DMS53 (cell line): ENCODE measurements at places on chromosomes 4 and X.
A peak's percentile ranks its signal among the peaks of the same experiment; 100 is the strongest.

DNA sequence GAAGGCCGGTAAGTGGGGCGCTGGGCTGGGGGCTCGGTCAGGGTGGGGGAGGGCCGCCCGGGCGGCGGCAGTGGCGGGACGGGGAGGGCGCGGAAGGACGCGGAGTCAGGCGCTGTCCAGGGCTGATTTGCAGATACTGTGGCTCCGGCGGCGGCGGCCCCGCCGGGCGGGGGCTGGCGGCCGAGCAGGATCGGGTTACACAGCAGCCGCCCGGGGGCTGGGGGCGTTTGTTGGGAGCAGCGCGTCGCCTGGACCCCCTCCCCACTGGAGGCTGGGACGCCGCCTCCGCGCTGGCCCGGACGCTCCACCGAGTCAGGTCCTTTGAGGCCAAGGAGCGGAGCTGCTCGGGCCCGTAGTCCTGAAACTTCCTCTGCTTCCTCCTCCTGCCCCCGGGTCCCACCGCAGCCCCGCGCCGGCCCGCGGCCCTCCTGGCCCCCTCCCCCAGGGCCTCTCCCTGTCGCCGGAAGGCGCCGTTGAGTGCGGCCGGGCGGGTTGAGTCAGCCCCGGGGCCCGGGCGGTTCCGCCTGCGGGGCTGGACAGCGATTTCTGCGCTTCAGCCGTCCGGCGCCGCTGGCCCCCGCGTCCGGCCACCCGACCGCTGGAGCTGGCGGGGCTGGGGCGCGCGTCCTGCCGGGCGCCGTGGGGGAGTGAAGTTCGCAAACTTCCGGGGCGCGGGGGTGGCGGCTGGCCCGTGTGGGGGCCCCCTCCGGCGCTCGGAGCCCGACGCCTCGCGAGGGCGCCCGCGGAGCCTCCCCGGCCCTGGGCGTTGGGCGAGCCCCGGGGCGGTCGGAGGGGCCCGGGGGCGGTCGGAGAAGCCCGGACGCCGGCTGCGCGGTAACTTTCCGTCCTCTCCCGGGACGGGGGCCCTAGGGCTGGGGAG lies 746 bp downstream of the REST start:
- DNase-seq = peak; percentile 63

- no peak for DNase-seq
Observed at GRCh38 chr4:185660340-185660739, 125.0 kb upstream of the PDLIM3 start.

DNA sequence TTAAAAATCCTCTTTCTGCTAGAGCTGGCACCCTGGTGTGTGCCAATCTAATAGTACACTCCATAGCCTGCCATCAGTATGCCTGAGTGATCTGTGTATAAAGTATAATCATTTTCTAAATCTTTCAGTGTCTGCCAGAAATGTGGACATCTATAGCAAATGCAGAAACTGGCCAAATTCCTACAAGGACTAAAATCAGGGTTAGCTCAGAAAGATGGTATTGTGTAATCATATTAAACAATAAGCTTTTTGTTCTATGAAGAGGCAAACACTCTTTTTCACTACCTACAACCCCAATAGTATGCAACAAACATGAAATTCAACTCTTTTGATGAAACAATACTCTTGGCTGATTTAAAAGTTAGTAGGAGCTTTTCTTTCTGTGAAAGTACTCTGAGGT lies 7.7 kb upstream of the TXLNG start:
- no peak for DNase-seq

DNA sequence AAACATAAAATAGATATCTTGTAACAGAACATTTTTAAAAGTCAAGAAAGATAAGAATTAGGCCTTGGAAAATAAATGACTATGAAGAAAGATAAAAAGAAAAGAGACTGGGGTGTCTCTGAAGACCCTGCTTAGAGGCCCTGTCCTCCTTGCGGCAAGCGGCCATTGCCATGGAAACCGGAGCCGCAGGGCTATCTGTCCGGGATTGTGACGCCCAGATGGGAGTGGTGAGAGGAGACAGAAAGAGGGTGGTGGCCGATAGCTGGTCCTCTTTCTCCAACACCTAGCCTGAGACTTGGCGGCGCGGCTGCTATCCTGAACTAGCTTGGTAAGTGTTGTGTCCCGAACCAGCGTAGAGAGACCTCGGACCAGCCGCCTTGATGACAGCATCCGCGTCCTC lies at the start of gene DUSP21:
Gene DUSP21 (plus strand): TSS at position 269 of the 400 bp plus-strand sequence. CDS start 112 bp downstream, at position 381.
- DNase-seq = no peak

- no peak for DNase-seq
Observed at GRCh38 chr4:173381610-173382009, 10.9 kb downstream of the SAP30 start.

DNA sequence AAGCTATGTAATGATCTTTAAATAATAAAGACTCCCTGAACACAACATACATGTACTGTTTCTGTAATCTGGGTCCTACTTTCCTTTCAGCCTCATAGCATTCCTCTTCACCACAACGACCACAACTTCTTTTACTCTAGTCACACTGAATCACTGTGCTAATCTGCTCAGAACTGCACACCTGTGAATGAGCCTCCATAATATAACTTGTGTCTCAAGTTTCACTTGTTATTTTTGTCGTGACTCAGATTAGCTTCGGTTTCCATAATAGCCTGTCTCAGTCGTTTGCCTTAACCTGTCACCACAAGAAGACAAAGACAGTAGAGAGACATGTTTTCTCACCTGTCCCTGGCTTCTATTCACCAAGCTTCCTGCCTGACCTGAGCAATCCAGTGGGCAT lies 61.8 kb downstream of the MAGED1 start:
- no peak for DNase-seq

GRCh38 chrX:84219551-84219950 lies 31.6 kb upstream of the RPS6KA6 start:
- DNase-seq = peak; percentile 40

DNA sequence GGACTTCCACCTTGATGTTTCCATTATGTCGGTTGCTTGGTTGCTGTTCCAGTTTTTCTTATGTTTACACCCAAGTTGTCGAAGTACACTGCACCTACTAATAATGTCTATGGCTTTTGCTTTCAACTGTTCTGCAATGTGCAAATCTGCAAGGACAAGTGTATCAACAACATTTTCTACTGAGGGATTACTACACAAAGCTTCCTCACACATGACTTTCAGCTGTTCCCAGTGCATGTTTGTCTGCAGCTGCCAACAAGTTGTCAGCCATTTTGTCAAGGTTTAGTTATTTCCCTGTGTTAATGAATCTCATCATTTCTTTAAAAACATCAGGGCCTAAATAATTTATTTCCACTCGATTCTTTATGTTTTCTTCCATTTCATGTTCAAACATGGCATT lies 45.4 kb upstream of the UGT2A3 start:
- DNase-seq = no peak

DNA sequence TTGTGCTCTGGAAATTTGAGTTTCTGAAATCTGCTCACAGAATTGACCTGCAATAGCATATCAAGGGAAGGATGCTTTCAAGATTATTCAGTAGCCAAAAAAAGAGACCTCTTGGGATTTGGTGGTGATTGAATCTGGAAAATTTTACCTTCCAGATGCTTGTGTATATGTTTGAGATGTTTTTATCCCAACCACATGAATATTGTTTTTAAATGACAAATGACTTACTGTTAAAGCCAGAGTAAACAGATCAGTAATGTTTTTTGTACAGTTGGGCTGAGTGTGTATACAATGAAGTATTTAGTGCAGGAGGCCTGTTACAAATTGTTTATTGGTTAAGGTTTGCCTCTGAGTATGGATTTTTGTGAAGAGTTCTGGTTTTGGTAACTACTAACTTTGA lies 126.5 kb downstream of the CBR4 start:
- no peak for DNase-seq

GRCh38 chr4:18209448-18209847 lies 187.9 kb upstream of the LCORL start:
- DNase-seq = no peak

GRCh38 chr4:27568236-27568951 lies 707.8 kb downstream of the STIM2 start:
- peak; percentile 97 for DNase-seq

DNA sequence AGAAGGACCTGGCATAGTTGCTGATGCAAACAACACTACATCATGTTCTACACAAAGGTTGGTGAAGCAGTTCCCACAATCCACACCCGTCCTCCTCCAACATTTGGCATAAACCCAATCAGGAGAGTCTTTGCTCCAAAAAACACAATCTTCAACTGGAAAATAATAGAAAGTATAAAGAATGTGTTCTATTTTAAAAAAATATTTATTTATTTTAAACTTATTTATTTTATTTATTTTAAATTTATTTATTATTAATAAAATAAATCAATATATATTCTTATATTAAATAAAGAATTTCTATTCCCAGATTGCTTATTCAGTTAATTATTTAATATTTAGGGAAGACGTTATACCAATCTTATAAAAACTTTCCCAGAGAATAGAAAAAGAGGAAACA lies 1753.7 kb upstream of the AGA start:
- no peak for DNase-seq

- DNase-seq = no peak
Observed at GRCh38 chr4:57114973-57115372, 4.8 kb upstream of the IGFBP7 start.

DNA sequence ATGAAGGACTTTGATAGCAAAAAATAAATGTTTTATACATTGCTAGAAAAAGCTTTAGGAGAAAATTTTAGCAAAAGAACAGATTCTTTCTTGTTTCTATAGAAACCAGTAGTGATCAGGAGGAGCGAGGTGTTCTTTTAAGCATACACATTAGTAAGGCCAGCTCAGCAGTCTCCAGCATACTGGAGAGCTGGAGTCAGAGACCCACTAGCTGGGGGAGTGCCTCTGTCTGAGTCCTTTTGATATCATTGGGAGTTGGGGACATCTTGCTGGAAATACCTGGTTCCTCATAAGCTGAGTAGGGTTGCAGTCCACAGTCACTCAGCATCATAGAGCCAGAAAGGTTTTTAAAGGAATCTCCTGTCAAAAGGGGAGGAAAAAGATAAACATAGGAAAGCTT lies 67.4 kb downstream of the AFF2 start:
- no peak for DNase-seq

DNA sequence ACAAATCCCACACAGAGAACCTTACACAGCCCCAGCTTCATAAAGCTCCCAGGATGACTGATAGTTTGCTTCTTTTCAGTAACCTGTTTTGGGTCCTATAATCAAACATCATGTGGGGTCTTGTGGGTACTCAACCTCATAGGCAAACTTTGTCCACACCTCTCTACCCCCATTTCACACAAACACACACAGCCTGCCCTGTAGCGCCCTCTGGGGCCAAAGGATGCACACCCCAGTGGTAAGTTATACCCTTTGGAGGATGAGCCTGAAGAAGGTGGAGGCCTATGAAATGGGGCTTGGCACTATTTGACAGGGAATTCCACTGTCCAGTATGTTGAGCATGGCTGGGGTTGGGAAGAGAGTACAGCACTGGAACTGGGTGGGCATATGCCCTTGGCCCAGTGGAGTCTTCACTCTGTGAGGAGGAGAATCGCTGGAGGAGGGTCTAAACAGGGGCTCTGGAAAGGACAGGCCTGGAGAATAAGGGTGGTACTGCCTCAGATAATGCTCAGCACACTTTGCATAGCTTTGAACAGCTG lies 30.5 kb upstream of the COL25A1 start:
- DNase-seq = peak; percentile 18

- peak; percentile 69 for DNase-seq
Observed at GRCh38 chr4:173521467-173522159, 8.4 kb downstream of the HAND2 start.

- DNase-seq = peak; percentile 77
Observed at GRCh38 chr4:37873386-37873785, 17.5 kb upstream of the TBC1D1 start.

GRCh38 chrX:120291211-120291610 lies 20.1 kb downstream of the TMEM255A start:
- no peak for DNase-seq

- DNase-seq = peak; percentile 84
Observed at GRCh38 chr4:15003401-15003890, 1.2 kb downstream of the CPEB2 start.

DNA sequence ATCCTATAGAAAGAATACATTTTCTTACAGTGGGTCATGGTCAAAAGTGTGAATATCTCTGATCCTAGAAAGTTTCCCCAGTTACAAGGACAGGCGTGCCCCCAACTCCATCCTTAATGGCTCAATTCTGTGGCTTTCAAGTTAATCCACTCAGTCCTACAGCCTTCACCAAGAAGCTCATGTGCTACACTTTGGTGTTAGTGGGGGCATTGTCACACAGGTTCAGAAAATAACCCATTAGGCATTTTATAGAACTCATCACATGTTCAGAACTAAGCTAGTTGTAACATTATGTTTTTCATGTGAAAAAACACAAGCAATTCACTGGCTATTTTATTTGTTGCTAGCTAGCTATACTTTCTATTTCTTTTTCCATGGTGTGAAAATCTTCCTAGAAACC lies 20.4 kb downstream of the NFKB1 start:
- no peak for DNase-seq

- no peak for DNase-seq
Observed at GRCh38 chrX:69305333-69306062, 140.2 kb upstream of the PJA1 start.

DNA sequence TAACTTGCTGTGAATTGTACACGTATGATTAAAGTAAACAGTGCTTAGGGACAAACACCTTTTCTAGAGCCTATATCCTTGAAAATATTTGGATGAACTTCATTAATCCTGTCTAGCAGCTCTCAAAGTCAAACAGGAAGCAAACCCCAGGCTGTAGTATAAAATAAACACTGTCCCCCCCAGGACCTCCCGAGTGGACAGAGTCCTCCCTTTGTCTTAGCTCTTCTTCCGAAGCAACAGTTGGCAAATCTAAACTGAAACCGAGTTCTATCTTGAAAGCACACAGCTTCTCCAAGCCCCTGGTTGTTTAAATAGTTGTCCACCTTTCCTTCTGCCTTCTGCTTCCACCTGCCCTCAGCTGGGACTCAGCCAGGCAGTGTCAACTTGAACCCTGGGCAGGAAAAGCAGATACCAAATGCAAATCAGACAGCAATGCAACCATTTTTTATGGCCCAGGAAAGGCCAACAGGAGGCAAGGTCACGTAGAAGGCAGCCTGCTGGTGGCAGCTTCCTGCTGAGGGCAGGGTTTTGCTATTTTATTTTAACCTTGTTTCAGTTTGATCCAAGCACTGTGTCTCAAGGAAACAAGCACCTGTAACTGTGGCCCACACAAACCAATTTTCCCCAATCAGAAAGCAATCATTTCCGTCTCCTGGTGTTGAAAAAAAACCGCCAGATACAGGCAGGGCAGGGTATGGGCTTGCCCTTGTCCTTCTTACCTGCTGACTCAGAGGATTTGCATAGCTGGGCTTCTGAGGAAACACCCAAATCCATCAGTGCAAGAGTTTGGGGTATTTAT lies 110.3 kb upstream of the KIT start:
- peak; percentile 55 for DNase-seq

- DNase-seq = no peak
Observed at GRCh38 chr4:107216379-107216778, 180.3 kb upstream of the DKK2 start.

GRCh38 chrX:124268099-124268498 lies 64.4 kb upstream of the TEX13D start:
- peak; percentile 9 for DNase-seq
